MM.1S (cell line): ENCODE measurements at places on chromosomes 2 and 18.

- no peak for DNase-seq
These were observed 1073.0 kb downstream of the TDRD15 start for GRCh38 chr2:22196806-22197205.

DNA sequence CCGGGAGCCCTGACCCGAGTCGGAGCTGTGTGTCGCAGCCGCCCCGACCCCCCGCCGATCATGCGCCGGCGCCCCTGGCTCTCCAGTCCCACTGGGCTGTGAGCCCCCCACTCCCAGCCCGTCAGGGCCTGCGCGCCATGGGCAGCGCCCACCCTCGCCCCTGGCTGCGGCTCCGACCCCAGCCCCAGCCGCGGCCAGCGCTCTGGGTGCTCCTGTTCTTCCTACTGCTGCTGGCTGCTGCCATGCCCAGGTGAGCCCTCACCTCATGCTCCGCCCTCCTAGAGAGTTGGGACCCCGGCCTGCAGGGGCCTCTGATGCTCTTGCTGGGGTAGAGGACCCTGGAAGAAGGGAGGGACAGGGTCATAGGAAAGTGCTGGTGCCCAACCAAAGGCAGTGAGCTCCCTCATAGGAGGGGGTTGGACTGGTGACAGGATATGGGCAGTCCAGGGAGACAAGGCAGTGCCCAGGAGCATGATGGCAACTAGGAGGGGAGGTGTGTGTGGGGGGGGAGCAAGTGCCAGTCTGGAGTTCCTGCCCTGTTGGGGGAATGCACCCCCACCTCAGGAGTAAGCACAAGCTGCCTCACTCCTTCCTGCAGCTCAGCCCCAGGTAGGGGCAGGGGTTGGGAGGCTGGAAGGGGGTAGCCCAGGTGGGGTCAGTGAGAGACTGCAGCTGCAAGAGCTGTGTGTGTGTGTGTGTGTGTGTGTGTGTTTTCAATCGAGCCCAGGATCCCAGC, 375 bp downstream of the WNT10A start:
- DNase-seq: peak; percentile 44

GRCh38 chr2:48699348-48699930, 56.1 kb downstream of the LHCGR start:
- no peak for DNase-seq

DNA sequence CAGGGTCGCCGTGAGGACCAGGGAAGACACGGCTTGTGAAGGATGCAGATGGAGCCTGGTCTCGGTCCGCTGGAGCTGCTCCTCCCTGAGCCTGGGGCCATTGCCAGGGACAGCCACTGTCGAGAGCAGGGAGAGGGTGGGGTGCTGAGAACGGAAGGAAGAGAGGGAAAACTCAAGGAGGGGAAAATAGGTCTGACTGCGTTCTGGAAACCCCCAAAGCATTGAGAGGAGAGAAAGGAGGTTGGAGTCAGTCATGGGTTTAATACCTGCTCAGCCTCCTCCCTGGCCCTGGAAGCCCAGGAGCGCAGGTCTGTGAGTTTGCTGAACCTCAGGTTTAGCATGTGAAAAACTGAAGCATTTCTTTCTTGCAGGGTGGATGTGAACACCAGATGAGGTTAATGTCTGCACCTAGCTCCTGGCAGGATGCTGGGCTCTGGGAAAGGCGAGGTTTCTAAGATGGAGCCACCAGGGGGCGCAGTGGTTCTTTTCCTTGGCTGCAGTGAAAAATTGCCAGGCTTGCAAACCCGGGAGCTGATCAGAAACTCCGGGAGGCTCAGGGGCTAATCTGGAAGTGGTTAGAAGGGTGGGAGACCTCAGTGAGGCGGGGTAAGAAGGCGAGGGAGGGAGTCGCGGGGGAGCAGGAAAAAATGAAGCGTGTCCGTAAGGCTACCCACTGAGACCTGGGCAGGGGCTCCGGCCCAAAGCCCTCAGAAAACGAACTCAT, 33.6 kb upstream of the RNF149 start:
- DNase-seq: peak; percentile 56

DNA sequence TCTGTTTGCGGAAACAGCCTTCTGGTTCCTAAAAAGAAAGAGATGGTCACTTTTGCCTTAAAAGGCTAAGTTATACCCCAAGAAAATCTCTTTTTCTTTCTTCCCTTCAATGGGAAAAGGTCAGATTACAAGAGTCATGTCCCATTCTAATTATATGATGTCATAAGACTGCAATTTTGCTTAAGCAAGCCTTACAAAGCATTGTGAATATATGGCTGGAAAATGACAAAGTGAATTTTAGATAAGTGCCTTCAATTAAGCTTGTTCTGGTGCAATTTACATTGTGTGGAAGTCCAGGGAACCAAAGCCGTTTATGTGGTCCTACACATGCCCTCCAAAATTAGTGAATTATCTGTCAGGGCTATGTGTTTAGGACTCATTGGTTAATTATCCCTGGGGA, 7.6 kb upstream of the BMP10 start:
- no peak for DNase-seq

GRCh38 chr2:203928849-203929248, 7.7 kb upstream of the ICOS start:
- peak; percentile 16 for DNase-seq

DNA sequence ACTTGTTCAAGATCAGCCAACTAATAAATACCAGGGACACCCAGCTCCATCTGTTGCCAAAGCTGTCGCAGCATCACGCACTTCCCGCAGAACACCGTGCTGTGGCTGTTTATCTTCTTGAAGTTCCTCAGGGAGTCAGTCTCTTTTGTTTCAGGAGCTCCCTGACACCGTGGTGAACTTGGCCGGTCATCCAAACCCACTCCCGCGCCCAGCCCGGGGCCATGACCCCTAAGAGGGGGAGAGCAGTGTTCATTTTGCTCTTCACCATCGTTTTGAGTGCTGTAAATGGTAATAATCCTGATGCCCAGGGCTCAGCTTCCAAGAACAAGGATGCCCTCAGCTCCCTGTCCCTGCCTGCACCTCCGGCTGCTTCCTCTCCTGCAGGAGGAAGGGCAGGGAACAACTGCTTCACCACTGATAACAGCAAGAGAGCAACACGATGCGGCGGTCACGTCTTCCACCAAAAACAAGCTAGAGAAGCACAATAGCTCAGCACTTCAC, 131.4 kb downstream of the SEPTIN10 start:
- DNase-seq: no peak

- no peak for DNase-seq
These were observed 358.9 kb upstream of the ATP5MC3 start for GRCh38 chr2:175540421-175540820.

- DNase-seq: no peak
These were observed 21.7 kb downstream of the INHBB start for GRCh38 chr2:120367649-120368048.

GRCh38 chr18:6607343-6607742, 122.2 kb upstream of the ARHGAP28 start:
- no peak for DNase-seq
